ENCODE measurements at places on chromosomes 5 and 9.

- no peak for DNase-seq
Observed at GRCh38 chr9:34552606-34552981, 29.8 kb upstream of the ENHO start.

GRCh38 chr5:151870271-151870670 lies 54.4 kb downstream of the GLRA1 start:
- DNase-seq, result no peak

- DNase-seq, result no peak
Observed at GRCh38 chr5:73666891-73667290, 40.9 kb downstream of the ARHGEF28 start.

DNA sequence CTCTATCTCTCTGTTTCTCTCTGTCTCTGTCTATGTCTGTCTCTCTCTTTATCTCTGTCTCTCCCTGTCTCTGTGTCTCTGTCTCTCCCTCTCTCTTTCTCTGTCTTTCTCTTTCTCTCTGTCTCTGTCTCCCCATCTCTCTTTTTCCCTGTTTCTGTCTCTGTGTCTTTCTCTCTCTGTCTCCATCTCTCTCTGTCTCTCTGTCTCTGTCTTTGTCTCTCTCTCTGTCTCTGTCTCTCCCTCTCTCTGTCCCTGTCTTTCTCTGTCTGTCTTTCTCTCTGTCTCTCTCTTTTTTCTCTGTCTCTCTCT lies 2.1 kb upstream of the SLC6A19 start:
- DNase-seq, result no peak

DNA sequence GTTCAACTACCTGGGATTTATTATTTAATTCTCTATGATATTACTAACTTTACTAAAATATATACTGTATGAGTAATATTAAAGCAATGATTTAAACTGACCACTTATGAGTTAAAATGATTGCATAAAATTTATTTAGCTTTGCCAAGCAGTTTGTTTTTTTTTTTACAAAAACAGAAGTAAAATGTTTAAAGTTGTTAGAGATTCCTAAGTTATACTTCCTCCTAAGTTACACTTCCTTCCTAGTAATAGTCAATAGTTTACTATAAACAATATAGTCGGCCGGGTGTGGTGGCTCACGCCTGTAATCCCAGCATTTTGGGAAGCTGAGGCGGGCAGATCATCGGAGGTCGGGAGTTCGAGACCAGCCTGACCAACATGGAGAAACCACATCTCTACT lies 23.7 kb upstream of the LRRC19 start:
- no peak for DNase-seq

- DNase-seq, result no peak
Observed at GRCh38 chr5:52840277-52841050, 52.7 kb downstream of the ITGA1 start.

GRCh38 chr5:110823571-110823970 lies 84.8 kb downstream of the SLC25A46 start:
- DNase-seq, result no peak

DNA sequence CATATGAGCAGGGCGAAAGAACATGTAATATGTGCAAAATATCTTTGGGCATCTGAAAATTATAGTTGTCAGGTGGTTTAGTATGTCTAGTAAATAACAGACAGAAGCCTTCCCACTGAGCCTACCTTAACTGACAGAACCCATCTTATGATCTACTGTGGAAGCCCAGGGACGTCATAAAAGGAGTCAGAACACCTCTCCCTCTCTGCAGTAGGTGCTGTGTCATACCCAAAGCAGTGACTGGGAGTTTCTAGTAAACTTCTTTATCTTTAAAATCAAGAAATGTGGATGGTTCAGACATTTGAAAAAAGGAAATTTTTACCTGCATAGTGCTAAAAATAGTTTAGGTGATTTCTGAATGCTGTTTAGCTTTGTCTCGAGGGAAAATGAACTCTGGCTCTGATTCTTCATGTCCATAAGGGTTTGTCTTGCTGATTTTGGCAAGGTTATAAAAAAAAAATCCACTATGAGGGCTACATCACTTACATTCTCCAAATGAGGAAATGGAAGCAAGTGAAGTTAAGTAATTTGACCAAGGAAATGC lies 104.0 kb downstream of the NUDT12 start:
- no peak for DNase-seq

DNA sequence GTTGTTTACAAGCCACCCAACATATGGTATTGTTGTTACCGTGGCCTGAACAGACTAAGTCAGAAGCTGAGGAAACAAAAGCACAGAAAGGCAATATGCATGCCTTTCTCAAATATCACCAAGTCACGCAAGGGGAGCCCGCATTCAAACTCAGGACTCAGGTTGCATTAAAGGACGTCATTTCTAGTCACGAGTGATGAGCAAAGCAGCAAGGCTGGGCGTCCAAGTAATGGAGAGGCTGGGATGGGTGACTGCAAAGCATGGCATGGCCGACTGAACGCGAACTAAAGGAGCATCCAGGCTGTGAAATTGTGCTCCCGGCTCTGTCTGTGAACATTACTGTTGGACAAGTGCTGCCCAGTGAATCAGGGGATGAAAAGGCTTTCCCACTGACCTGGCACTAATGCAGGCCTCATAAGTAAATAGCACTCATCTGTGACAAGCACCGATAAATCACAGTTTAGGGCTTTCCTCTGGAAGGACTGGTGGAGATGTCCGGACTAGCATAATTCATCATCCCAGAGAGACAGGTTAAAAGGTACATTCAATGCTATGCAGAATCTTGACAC lies 202.8 kb downstream of the SPOCK1 start:
- no peak for DNase-seq

DNA sequence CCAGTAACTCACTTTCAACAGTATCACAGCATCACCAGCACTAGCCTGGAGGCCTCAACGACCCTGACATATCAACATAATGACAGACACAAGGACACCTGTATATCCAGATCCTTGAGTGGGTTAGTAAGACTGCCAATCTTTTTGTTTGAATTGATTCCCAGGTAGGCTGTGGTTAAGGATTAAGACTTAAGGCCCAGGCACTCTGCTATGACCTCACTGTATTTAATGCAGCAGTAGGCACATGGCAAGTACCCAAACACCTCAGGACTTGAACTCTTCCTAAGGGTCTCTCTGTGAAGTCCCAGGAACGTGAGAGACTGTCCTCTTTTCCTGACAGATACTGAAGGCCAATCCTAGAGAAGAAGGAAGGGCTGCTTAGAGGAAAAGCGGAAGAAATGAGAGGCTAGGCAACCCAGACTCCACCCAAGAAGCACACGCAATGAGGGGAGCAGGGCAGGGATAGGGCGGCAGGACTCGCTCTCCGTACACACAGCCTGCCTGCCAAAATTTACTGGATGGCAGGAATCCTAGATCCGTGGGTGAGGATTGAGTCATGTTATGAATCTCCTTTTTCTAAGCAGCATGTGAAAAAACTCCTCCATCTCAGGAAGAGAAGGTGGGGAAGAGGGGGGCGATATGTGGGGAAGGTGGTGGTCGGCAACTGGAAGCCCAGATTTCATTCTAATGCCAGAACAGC lies 93.4 kb downstream of the SIL1 start:
- no peak for DNase-seq

DNA sequence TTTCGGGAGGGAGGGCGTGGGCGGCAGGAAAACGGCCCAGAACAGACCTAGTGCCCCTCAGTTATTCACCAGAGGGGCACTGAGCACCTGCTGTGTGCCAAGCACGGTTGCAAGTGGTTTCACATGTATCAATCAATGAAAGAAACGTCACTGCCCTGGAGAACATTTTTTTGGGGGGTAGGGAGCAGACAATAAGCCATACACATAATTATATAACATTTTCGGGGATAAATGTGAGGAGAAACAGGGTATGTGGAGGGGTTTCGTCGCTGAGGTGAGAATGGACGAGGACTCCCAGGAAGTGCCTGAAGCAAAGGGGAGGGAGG lies 444 bp upstream of the ZNF354A start:
- no peak for DNase-seq

GRCh38 chr9:87327575-87328125 lies 170.0 kb upstream of the DAPK1 start:
- DNase-seq, result no peak

DNA sequence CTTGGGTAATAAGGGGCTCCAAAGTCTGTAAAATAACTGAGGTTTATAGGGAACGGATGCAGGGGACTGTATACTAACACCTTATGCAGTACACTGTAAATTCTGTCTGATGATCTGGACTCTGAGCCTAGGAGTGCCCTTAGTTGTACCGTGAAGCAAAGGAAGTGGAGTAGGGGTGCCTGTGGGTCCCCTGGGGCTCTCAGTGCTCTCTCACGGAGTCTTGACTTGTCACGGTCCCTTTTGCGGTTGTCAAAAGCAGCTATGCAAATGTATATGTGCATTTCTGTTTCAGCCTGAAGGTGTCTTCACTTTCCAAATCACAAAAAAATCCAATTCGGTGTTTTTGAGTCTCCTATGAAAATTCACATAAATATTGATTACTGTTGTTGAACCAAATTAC lies 17.8 kb downstream of the DMRT1 start:
- DNase-seq, result no peak

GRCh38 chr5:58774937-58775336 lies 192.1 kb downstream of the RAB3C start:
- no peak for DNase-seq

DNA sequence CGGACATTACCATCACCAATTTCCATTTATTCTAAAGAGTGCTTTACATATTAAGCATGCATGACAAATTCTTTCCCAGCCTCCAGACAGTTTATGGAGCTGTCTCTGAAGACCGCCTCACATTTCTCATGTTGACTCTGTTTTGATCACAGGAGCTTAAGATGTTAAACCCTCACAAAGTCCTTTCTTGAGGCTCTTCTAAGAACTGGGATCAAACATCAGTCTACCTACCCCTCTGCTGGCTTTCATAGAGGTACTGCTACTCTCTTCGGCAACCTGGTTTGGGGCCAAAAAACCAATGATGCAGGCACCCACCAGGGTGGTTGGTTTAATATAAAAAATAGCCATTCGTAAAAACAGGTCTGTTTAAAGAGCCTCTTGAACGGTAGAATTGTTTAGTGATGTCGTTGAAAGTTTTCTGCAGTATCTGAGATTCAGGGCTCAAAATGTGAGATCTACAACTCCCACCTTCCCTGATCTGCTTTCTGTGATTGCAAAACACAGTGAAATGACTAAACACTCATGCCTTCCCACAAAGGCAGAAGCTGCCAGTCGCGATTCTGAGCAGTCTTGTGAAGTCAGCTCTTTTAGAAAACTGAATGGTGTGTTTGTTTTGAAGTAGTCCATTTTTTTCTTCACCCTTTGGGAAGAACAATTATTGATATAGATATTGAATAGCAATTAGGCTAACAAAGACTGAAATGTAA lies 3.5 kb downstream of the RXFP3 start:
- no peak for DNase-seq

GRCh38 chr5:66880401-66880800 lies 284.2 kb downstream of the MAST4 start:
- DNase-seq, result no peak

DNA sequence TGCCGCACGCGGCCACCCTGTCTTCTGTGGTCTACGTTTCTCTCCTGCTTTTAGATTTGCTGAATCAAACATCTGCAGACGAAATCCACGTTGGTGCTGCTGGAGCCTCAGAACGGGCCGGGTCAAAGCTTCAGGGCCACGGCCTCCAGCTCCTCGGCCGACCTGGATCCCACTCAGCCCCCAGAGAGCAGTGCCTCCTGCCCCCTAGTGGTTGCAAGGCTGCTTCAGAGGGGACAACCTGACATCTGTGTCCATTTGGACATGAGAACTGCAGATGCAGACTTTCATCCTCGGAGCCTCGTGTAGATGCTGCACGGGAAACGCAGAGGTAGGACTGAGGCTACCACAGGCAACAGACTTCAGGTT lies 23.0 kb upstream of the SLC6A3 start:
- no peak for DNase-seq

DNA sequence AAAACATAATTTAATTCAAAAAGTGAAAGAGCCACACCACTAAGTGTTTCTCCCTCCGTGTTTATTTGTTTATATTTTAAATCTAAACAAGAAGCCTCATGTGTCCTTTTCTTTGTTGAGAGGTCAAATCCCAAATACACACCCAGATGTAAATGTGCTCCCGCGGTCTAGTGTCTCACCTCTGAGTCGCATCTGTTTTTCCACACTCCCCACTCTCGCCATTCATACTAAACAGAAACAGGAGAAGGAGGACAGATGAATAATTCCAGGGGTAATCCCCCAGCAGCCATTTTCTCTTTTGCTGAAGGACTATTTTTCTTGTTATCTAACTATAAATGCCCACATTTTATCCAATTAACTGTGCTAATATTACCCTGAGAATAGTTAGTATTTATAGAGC lies 361.6 kb upstream of the RIOK2 start:
- no peak for DNase-seq

- no peak for DNase-seq
Observed at GRCh38 chr5:36681711-36682110, 75.3 kb downstream of the SLC1A3 start.

DNA sequence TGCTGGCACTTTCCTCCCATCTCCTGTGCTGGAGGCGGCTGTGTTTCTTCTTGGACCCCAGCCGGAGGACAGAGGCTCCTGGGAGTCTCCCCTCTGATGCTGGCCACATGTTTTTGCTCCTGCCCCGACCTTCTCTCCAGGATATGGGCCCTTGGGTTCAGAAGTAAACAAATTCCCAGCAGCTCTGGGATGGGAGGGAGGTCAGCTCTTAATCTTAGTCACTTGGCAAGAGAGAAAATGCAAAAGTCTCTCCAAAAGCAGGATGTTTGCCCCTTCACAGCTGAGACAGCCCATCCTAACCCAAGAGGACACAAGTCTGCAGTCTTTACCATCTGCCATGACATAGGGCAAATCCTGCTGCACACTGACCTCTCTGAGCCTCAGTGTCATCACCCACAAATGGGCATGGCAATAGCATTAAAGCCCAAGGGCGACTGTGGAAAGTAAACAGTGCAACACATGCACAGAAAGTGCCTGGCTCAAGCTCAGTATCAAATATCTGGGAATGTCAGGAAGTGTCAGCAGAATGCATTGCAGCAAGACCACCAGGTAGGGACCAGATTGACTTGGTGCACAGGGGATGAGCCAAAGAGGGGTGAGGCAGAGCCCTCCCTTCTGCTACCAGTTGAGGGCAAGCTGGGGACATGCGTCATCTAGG lies 117.0 kb upstream of the CXCL14 start:
- no peak for DNase-seq

- no peak for DNase-seq
Observed at GRCh38 chr9:38212016-38212415, 143.0 kb upstream of the SHB start.

DNA sequence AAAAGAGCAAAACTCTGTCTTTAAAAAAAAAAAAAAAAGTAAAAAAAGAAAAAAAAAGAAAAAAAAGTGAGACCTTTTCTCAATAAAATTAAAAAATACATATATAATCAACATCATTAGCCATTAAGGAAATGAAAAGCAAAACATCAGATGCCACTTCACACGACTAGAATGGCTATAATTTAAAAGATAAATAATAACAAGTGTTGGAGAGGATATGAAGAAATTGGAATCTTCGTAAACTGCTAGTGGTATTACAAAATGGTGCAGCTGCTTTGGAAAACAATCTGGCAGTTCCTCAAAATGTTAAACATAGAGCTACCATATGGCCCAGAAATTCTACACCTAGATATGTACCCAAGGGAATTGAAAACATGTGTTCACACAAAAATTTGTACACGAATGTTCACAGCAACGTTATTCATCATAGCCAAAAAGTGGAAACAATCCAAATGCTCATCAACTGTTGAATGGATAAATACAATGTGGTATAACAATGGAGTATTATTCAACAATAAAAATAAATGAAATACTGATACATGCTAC lies 45.3 kb upstream of the SIL1 start:
- DNase-seq, result no peak

- DNase-seq, result no peak
Observed at GRCh38 chr5:139430015-139430414, 9.3 kb downstream of the DNAJC18 start.
